ENCODE measurements at places on chromosomes 4 and X. TPM values are rescaled to one million over a fixed set of nuclear protein-coding genes. Genes with fewer than 3 reads are reported as not detected.

Gene DGKK
- total RNA-seq: not detected

Gene STK32B
- 0.86 TPM for total RNA-seq

Gene TENM3
- 5.4 TPM for total RNA-seq

Gene MSX1
- total RNA-seq: 4.5 TPM

- no peak overlapping the region for H3K4me3 ChIP-seq
- DNase-seq: no peak
- H3K27me3 ChIP-seq: no peaks in the 10 kb centered on the region
- H3K27ac ChIP-seq: no peak overlapping the region
- H3K36me3 ChIP-seq: no peaks in the 10 kb centered on the region
Observed at GRCh38 chr4:155600244-155600643, 66.4 kb upstream of the GUCY1A1 start.

Gene SERTM2
- total RNA-seq: 1.1 TPM

- H3K27ac ChIP-seq: no peak overlapping the region
- H3K27me3 ChIP-seq: no peaks in the 10 kb centered on the region
- H3K36me3 ChIP-seq: no peaks in the 10 kb centered on the region
- H3K4me1 ChIP-seq: no peaks in the 10 kb centered on the region
Observed at GRCh38 chr4:23942471-23942870, 52.6 kb upstream of the PPARGC1A start.

DNA sequence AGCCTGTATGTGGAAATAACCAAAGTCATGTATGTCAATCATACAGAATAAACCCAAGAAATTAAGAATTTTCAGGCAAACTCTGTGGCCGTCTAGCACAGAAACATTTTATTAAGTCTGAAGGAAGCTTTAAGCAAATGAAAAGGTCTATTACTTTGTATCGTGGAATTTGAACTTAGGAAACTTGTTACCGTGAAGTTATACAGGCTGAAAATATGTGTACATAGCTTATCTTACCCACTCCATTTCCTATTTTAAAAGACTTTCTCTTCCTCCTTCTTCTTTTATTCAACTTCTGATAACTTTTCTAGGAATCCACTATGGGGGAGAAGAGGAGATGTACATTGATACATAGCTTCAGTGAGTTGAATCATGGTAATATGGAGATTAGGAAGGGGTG, 108.3 kb downstream of the AGTR2 start:
- no peak overlapping the region for H3K4me3 ChIP-seq
- no peak for DNase-seq
- H3K27ac ChIP-seq: no peak overlapping the region
- H3K4me1 ChIP-seq: no peaks in the 10 kb centered on the region

- H3K27me3 ChIP-seq: no peaks in the 10 kb centered on the region
- H3K36me3 ChIP-seq: no peaks in the 10 kb centered on the region
- peaks cover 3% of the 10 kb centered on the region for H3K4me1 ChIP-seq
- H3K4me3 ChIP-seq: peak within 1 kb of the TSS; percentile 48
- no peak within 1 kb of the TSS for H3K27ac ChIP-seq
Observed at GRCh38 chr4:76897536-76898384, at the start of gene SOWAHB. SOWAHB (minus strand) TSS chr4:76898144; CDS start chr4:76897849, 295 bp downstream.

DNA sequence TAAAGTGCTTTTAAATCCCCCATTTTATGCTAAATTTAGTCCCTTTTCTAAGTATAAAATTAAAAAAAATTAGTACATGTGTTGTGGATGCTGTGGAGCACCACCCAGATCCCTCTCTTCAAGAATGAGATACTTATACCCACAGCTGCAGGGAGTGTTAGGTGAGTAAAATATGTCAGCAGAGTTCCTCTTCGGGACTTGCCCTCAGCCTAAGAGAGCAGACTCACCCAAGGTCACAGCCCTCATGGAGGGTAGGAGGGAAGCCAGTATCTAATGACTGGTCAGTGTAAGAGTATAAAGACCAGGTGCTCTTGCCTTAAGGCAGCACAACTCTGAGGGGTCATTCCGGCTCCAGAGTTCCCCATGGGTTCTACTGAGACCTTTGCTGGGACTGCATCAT, 88.5 kb downstream of the REELD1 start:
- H3K36me3 ChIP-seq: no peaks in the 10 kb centered on the region
- H3K27ac ChIP-seq: no peak overlapping the region
- H3K27me3 ChIP-seq: no peaks in the 10 kb centered on the region
- no peak overlapping the region for H3K4me3 ChIP-seq
- no peaks in the 10 kb centered on the region for H3K4me1 ChIP-seq

- no peak overlapping the region for H3K4me3 ChIP-seq
- DNase-seq: no peak
- H3K27me3 ChIP-seq: no peaks in the 10 kb centered on the region
- H3K4me1 ChIP-seq: no peaks in the 10 kb centered on the region
Observed at GRCh38 chr4:52606726-52607125, 52.4 kb downstream of the USP46 start.

GRCh38 chrX:96373047-96373355, 311.6 kb upstream of the DIAPH2 start:
- H3K4me3 ChIP-seq: no peak overlapping the region
- H3K27me3 ChIP-seq: no peaks in the 10 kb centered on the region
- H3K4me1 ChIP-seq: no peaks in the 10 kb centered on the region
- no peak overlapping the region for H3K27ac ChIP-seq
- DNase-seq: no peak

Gene CXCL5
- not detected for total RNA-seq

DNA sequence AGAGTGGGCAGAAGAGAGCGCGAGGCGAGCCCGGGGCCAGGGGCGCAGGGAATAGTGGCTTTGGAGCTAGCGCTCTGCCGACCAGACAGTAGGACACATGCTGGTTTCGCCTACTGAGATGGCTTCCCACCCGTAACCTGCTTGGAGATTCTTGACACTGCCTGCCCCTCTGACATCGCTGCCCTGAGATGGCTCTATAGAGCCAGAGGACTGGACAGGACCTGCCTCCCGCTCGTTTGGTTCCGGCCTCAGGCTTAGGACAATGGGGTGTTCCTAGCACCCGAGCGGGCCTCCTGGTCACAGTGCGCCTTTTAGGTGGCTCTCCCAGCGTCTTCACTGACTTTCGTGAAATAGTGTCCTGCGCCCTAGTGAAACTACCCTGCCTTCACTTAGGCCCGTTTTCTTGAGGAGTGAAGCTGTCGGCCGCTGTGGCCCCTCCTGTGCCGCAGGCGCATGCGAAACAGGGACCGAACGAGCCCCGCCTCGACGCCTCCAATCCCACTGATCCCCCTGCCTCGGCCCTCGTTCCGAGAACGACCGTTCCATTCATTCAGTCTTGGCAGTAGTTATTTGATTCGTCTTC, 608 bp downstream of the TAF1 start:
- peaks cover 6% of the 10 kb centered on the region for H3K4me1 ChIP-seq
- H3K27ac ChIP-seq: peak overlapping the region; percentile 46
- no peak for DNase-seq
- H3K36me3 ChIP-seq: no peaks in the 10 kb centered on the region

GRCh38 chr4:18052158-18052557, 30.6 kb upstream of the LCORL start:
- H3K27ac ChIP-seq: no peak overlapping the region
- no peak for DNase-seq
- H3K27me3 ChIP-seq: no peaks in the 10 kb centered on the region
- H3K4me3 ChIP-seq: no peak overlapping the region

Gene PRDX4
- total RNA-seq: 60.0 TPM

Gene SLC6A14
- 0.18 TPM for total RNA-seq

DNA sequence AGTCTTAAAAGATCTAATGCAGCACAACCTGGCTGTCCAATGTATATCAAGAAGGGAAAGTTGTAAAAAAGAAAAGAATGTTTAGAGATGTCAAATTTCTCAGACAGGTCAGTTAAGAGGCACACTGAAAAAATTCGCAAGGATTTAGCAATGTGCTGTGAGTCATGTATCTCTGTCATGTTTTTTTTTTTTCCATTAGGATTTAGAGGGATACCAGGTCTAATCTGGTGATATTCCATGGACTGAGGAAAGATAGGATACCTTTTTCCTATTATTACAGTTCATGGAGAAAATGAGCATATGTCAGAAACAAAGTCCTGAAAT, 815.4 kb upstream of the PCDH10 start:
- no peaks in the 10 kb centered on the region for H3K27me3 ChIP-seq
- DNase-seq: no peak
- no peaks in the 10 kb centered on the region for H3K36me3 ChIP-seq
- no peaks in the 10 kb centered on the region for H3K4me1 ChIP-seq
- H3K4me3 ChIP-seq: no peak overlapping the region

- H3K27me3 ChIP-seq: no peaks in the 10 kb centered on the region
- H3K36me3 ChIP-seq: no peaks in the 10 kb centered on the region
- no peaks in the 10 kb centered on the region for H3K4me1 ChIP-seq
- DNase-seq: no peak
- H3K27ac ChIP-seq: no peak overlapping the region
Observed at GRCh38 chr4:74770226-74770910, 24.0 kb downstream of the BTC start.

GRCh38 chr4:69025999-69026387, 70.3 kb upstream of the UGT2B7 start:
- H3K27me3 ChIP-seq: no peaks in the 10 kb centered on the region
- DNase-seq: no peak
- no peaks in the 10 kb centered on the region for H3K4me1 ChIP-seq
- no peak overlapping the region for H3K27ac ChIP-seq
- no peaks in the 10 kb centered on the region for H3K36me3 ChIP-seq

GRCh38 chr4:152229782-152230289, 306.1 kb downstream of the FBXW7 start:
- no peaks in the 10 kb centered on the region for H3K36me3 ChIP-seq
- no peak for DNase-seq
- H3K27me3 ChIP-seq: no peaks in the 10 kb centered on the region
- H3K27ac ChIP-seq: no peak overlapping the region
- no peaks in the 10 kb centered on the region for H3K4me1 ChIP-seq

Gene HPGD
- 20.6 TPM for total RNA-seq

Gene CD99L2
- 39.1 TPM for total RNA-seq

Gene SEC24B
- 31.1 TPM for total RNA-seq

Gene GPR78
- 14.7 TPM for total RNA-seq

GRCh38 chrX:71604141-71604540, 14.2 kb downstream of the CXCR3 start:
- H3K36me3 ChIP-seq: no peaks in the 10 kb centered on the region
- no peaks in the 10 kb centered on the region for H3K27me3 ChIP-seq
- no peak overlapping the region for H3K4me3 ChIP-seq
- no peak overlapping the region for H3K27ac ChIP-seq
- H3K4me1 ChIP-seq: no peaks in the 10 kb centered on the region

DNA sequence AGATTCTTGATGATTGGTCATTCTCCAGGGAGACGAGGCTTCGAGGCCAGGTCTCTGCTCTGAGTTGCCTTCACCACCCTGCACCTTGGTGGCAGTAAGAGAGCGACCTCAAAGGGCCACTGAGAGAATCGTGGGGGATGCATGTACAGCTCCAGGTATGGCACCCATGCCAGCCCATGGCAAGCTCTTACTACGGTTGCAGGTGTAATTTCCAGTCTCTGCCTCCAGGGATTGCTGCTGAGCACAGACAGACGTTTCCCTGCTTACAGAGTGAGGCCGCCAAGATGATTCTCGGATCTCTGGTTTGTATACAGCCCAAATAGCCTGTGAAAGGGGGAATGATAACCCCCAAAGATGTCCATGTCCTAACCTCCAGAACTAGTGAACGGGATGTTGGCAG, 16.3 kb upstream of the DRD5 start:
- H3K4me3 ChIP-seq: no peak overlapping the region
- H3K27me3 ChIP-seq: no peaks in the 10 kb centered on the region
- DNase-seq: no peak
- H3K36me3 ChIP-seq: no peaks in the 10 kb centered on the region

Gene USP26
- total RNA-seq: not detected

Gene NOX1
- not detected for total RNA-seq

Gene TMPRSS11A
- not detected for total RNA-seq

Gene BEX5
- total RNA-seq: 15.4 TPM

Gene MID1IP1
- 54.0 TPM for total RNA-seq

GRCh38 chrX:153372949-153373348, 28.2 kb downstream of the PNMA6E start:
- no peaks in the 10 kb centered on the region for H3K36me3 ChIP-seq
- H3K4me1 ChIP-seq: peaks cover 11% of the 10 kb centered on the region
- H3K27ac ChIP-seq: peak overlapping the region; percentile 41
- H3K4me3 ChIP-seq: no peak overlapping the region

- peak within 1 kb of the TSS; percentile 61 for H3K4me3 ChIP-seq
- H3K36me3 ChIP-seq: no peaks in the 10 kb centered on the region
- H3K27me3 ChIP-seq: no peaks in the 10 kb centered on the region
- DNase-seq: no peak
Observed at GRCh38 chr4:158172261-158173258, at the start of gene GASK1B. GASK1B (minus strand) TSS chr4:158173025; CDS start chr4:158171375, 1,650 bp downstream.

Gene RNF128
- total RNA-seq: 1.7 TPM

DNA sequence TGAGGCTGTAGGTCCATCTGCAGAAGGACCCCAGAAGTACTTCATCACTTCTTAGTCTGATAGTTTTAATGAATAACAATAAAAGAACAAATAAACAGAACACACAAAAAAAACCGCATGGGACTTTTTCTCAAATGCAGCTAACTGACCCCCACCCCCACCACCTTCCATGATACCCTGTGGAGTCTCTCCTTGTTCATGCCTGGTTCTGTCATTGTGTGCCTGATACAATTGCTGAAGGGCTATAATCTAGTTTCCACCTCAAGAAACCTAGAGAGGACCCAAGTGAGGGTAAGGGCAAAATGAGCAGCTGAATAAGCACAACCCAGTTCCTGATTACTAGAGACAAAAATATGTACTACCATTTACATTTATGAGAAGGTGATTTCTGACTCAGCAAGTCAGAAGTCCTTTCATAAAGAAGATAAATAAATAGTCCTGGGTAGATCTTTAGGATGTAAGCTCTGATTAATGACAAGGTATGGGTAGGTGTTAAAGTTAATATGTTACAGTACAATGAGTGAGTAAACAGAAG, 155.1 kb downstream of the TMA16 start:
- H3K27ac ChIP-seq: no peak overlapping the region
- no peaks in the 10 kb centered on the region for H3K4me1 ChIP-seq
- H3K4me3 ChIP-seq: no peak overlapping the region

Gene IGFBP7
- total RNA-seq: 290 TPM

Gene NUP54
- total RNA-seq: 49.6 TPM

GRCh38 chrX:17053502-17053901, 107.0 kb downstream of the REPS2 start:
- DNase-seq: no peak
- no peaks in the 10 kb centered on the region for H3K4me1 ChIP-seq
- no peak overlapping the region for H3K27ac ChIP-seq
- H3K27me3 ChIP-seq: no peaks in the 10 kb centered on the region

- H3K27me3 ChIP-seq: no peaks in the 10 kb centered on the region
- no peak overlapping the region for H3K4me3 ChIP-seq
- H3K4me1 ChIP-seq: peaks cover 6% of the 10 kb centered on the region
Observed at GRCh38 chr4:183522821-183523220, 18.0 kb downstream of the ING2 start.

DNA sequence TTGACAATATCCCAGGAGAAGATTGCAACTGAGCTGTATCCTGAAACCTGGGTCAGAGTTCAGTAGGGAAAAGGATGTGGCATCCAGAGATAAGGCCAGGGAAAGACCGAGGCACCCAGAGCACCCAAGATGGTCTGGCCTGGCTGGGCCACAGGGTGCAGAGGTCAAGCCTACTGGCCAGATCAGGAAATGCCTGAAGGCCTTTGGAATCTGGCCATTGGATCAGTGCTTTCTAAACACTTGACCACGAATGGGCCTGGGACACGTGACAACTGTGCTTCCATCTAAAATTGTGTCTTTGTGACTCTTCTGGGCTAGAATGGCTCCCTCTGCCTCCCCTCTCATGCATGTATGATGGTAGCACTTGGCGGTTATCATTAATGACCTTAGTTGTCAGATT, 316.9 kb downstream of the EVC2 start:
- no peaks in the 10 kb centered on the region for H3K36me3 ChIP-seq
- no peak for DNase-seq
- no peaks in the 10 kb centered on the region for H3K4me1 ChIP-seq
- H3K4me3 ChIP-seq: no peak overlapping the region
- H3K27me3 ChIP-seq: no peaks in the 10 kb centered on the region
- no peak overlapping the region for H3K27ac ChIP-seq

Data from ovary (tissue), 10 donors.